ENCODE measurements at places on chromosomes 11 and 22.

DNA sequence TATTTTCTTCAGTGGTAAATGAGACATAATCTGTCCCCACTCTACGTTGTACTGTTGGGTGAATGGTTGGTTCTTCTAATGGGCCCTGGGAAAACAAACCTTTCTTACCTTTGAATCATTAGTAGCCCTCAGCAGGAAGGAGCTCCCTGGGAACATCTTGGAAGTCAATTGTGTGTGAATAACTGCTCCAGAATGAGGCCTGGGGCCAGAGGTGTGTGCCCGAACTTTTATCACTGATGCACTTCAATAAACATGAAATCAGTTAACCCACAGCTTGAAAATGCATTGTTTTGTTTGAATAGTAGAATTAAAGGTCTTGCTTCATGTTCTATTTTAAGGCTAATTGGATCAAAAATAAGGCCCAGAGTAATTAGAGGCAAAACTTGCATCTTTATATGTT is 67.1 kb downstream of the NAV2 start:
- no peak for DNase-seq

- no peak for DNase-seq
These were observed 124.4 kb upstream of the SLC5A12 start for GRCh38 chr11:26846227-26846626.

- no peak for DNase-seq
These were observed 127.1 kb downstream of the KCNQ1OT1 start for GRCh38 chr11:2572491-2573239.

- DNase-seq: no peak
These were observed 2.3 kb downstream of the ASCL2 start for GRCh38 chr11:2267851-2268728.

DNA sequence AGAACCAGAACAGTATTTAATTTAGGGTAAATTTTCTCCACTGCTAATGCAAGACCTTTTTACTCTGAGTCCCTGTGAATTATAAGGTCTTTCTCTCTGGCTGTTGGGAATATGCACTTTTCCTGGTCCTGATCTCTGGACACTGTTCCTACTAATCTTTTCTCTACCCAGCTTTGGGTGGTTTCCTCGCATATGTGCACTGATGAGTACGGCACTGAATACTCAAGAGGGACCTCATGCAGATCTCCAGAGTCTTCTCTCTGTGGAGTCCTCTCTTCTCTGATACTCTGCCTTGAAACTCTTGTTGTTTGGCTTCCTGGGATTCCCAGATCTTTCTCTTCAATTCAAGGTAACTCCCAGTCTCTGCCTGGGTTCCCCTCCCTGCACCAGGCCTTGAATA is 14.0 kb downstream of the KCTD14 start:
- no peak for DNase-seq

DNA sequence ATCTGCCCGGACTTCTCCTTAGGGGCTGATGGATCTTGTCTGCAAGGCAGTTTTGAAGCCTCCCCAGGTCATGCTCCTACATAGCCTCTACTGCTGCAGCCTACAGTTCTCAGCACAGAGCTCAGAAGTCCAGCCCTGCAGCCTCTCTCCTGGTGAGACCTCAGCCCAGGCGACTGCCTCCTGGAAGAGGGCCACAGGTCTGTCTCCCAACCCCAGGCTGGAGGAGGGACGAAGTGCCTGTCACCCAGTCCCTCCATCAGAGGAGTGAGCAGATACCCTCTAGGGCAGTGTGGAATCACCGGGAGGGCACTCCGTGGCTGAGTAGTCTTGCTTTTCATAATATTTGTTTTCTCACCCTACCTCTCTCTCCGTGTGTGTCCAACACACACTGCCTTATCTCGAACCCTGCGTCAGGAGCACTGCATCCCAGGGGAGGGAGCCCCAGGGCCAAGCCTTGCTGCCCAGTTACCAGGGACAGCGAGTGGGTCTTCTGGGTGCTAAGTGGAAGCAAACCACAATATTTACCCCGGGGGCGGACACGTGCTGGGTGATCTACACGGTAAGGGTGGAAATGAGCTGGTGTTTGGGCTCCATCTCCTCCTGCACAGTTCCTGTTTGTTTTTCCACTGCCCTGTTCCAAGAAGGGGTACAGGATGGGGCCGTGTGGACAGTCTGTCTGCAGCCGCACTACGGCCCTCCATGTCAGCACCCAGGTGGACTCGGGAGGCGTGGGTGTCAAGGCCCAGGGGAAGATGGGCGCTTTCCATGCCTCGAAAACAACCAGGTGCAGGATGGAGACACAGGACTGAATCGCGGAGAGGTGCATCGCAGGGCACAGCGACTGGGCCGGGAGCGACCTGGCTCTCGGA is 133.7 kb upstream of the HSD17B12 start:
- no peak for DNase-seq

GRCh38 chr11:11391796-11392463 is 38.9 kb upstream of the CSNK2A3 start:
- peak; percentile 64 for DNase-seq

DNA sequence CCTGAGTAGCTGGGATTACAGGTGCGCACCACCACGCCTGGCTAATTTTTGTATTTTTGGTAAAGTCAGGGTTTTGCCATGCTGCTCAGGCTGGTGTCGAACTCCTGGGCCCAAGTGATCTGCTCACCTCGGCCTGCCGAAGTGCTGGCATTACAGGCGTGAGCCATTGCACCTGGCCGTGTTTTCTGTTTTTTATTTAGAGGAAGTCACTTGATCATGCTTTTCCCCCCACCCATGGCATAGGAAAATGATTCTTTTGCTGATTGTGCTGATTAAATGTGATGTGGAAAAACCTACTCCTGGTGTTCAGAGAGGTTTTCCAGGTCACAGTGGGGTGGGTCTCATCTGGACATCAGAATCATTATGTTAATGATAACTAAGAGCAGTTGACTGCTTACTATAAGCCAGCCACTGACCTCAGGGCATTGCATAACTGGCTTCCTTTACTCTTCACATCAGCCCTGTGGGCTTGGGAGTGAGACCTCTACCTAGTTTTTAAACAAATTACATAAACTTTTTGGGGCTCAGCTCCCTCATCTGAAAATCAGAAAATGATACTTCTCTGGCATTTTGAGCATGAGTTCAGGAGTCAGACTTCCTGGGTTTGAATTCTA is 71.0 kb downstream of the PTPRJ start:
- DNase-seq: no peak

DNA sequence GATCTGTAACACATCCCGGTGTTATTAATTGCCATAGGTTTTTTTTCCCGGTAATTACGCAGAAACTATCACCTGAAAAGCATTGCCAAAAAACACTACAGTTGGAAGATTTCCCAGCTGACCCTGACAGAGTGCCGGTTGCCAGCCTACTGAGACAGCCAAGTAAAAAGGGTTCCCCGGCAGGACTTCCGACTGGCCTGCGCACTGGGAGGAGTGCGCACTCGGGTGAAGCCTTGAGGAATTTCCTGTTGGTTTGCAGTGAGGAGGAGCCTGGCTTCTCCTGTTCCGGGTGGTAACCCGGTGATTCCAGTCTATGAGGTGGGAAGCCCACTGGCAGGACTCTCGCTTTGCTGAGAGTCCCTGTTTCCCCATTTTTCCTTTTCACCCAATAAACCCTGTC is 52.1 kb downstream of the CNTF start:
- DNase-seq: no peak

DNA sequence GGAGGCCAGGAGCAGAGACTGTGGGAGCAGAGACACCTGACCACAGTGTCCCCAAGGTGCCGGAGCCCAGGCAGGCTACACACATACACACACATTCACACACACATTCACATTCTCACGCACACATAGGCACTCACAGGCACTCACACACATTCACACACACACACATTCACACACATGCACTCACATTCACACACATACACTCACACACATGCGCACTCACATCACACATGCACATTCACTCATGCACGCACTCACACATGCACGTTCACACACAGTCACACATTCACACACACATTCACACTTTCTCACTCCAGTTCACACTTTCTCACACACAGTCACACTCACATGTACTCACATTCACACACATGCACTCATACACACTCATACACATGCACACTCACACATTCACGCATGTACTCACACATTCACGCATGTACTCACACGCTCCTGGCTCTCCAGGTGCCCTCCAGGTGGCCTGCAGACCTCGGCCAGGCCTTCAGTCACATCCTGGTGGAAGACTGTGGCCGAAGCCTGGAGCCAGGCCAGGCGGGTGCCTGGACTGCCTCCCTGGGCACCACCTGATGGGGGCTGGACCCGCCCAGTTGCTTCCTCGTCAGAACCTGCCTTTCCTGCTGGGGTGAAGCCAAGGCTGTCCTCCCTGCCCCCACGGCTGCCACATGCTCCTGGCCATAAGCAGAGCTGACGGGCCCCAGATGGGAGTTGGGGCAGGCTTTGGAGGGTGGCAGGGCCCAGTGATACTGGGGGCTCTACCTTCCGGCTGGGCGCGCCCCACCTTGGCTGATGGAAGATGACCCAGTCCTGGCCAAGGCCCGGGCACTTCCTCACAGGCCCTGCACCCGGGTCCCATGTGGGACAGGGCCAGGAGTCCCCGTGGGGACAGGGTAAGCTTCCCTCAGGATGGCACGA is 89.5 kb downstream of the WNT7B start:
- DNase-seq: no peak

- no peak for DNase-seq
These were observed 129.5 kb upstream of the TBCEL start for GRCh38 chr11:120894202-120894985.

GRCh38 chr22:50525858-50526107 is 385 bp upstream of the SCO2 start:
- DNase-seq: no peak

DNA sequence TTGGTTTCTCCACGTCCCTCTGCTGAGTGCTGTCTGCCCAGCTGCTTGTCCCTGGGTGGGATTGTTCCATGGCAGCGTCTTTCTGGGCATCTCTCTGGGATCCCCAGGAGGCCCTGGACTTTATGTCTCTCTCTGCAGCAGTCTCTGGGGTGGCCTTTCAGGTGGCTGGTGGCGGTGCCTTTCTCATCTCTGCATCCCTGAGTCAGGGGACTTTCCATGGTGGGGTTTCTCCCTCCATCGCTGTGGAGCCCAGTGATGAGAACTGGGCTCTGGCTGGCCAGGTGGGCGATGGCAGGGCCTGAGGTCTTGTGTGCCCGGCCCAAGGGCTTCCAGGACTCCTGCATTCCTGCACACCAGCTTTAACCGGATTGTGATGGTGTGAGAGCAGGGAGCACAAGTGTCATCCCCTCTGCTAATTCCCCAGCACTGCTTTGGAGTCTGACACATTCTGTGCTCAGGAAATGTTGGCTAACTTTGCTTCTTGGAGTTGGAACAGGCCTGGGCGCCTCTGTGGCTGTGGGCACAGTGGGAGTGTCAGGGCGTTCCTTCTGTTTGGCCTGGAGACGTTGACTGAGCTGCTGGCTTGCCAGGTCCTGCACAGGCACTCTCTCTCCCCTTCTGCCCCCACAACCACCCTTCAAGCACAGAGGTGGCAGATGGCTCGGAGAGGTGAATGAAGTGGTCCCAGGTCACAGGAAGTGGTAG is 27.9 kb downstream of the FAM83F start:
- DNase-seq: no peak

- DNase-seq: peak; percentile 42
These were observed 46.6 kb downstream of the SLC1A2 start for GRCh38 chr11:35372565-35373283.

- no peak for DNase-seq
These were observed 6.7 kb downstream of the TRPT1 start for GRCh38 chr11:64219354-64219684.

DNA sequence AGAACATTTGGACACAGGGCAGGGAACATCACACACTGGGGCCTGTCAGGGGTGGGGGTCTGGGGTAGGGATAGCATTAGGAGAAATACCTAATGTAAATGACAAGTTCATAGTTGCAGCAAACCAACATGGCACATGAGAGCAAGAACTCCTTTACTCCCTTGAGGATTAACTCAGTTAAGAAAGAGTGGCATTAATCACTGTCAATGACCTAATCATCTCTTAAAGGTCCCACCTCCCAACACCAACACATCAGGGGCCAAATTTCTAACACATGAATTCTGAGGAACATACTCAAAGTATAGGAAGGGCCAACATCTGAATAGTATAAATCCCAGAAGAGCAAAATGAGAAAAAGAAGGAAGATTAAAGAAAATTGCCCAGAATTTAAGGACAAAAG is 272.9 kb downstream of the SWAP70 start:
- no peak for DNase-seq
